Activated naive CD4-positive, alpha-beta T cell (primary cell): ENCODE measurements at places on chromosomes 16 and 17.
A peak's percentile ranks its signal among the peaks of the same experiment; 100 is the strongest.

DNA sequence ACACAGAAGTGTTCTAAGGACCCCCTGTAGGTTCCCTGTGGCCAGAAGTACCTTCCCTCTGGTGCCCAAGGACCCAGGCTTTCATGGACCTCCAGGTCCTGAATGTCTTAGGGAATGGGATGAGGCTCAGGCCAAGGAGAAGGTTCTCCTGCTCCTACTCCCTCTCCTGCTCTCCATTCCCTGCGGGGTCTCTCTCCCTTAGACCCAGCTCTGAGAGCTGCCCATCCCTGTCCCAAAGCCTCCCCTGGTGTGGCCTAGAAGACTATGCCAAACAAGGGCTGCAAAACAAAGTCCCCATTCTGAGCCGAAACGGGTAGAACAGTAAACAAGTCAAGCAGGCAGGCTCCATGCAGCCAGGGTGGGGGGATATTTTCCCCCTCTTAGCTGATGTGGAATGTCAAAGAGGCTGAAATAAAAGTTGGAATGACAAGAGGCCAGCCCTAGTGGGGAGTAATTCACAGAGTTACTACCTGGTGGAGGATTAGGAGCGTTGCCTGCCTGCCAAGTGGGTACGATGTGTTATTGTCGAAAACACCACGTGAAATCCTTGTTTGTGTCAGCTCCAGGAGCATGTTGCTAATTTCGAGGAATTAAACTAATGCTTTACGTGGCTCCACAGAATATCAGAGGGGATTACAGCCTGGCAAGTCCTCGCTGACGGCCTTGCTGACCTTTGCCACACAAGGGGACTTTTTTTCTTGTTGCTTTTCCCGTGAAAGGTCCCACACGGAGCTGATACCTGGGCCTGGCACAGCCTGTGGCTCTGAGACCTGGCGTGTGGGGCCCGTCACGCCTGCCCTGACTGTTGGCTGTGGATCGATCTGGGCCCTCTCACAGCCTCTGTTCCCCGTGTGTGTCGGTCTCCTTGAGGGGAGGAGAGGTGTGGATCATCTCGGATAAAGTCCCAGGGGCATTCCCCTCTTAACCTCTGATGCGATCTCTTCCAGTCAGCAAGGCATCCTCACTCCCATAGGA lies 2.9 kb downstream of the WFIKKN2 start:
- no peak for DNase-seq

GRCh38 chr16:27223701-27224100 lies 20.4 kb downstream of the KDM8 start:
- DNase-seq: no peak

DNA sequence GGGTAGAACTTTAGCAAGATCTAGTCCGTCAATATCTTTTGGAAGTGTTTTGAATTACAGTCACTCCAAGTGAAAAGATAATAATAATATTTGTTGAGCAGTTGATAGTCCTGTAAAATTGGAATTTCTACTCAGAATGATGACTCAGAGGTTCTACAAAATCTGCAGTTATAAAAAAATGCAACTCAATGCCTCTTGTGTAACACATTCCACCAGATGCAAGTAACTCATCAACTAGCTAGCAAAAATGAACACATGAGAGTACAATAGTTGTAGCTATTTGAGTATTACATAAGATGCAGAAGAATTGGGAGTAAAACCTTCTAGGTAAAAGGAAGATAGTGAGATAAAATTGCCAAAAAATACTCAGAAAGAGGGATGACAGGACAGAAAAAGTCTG lies 177.2 kb downstream of the CDH8 start:
- no peak for DNase-seq

DNA sequence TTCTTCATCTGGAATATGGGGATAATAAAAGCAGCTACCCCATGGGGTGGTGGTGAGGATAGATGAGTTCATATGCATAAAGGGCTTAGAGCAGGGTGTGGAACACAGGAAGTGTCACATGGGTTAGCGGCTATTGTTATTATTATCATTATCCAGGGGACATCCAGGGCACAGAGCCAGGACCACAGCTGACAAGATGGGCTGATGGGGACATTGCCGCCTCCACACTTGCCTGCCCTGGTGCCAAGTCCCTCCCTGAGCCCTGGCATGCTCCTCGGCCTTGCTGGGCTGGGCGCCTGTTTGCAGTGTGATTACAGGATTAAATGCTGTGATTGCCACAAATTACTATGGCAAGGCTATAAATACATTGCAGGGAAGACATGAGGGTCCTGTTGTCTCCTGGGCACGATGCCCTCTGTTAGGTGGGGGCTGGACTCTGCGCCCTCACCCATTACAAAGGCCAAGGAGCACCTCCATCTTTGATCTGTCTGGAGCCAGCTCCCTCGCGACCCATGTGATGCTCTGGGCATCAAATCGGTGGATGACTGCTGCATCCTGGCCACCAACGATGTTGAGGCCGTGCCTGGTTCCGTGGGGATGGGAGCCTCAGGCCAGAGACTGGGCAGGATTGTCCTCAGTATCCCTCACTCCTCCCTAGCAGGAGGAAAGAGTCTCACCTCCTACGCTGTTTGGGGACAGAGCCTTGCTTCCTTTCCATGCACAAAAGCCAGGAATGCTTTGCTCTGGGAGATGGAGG lies 43.2 kb downstream of the PIMREG start:
- no peak for DNase-seq

- DNase-seq: peak; percentile 81
Measured at GRCh38 chr16:3099732-3100499, 822 bp upstream of the ZSCAN10 start.

- no peak for DNase-seq
Measured at GRCh38 chr17:47301831-47302230, 21.9 kb upstream of the EFCAB13 start.

- DNase-seq: no peak
Measured at GRCh38 chr17:19308398-19308797, 54.1 kb downstream of the B9D1 start.

DNA sequence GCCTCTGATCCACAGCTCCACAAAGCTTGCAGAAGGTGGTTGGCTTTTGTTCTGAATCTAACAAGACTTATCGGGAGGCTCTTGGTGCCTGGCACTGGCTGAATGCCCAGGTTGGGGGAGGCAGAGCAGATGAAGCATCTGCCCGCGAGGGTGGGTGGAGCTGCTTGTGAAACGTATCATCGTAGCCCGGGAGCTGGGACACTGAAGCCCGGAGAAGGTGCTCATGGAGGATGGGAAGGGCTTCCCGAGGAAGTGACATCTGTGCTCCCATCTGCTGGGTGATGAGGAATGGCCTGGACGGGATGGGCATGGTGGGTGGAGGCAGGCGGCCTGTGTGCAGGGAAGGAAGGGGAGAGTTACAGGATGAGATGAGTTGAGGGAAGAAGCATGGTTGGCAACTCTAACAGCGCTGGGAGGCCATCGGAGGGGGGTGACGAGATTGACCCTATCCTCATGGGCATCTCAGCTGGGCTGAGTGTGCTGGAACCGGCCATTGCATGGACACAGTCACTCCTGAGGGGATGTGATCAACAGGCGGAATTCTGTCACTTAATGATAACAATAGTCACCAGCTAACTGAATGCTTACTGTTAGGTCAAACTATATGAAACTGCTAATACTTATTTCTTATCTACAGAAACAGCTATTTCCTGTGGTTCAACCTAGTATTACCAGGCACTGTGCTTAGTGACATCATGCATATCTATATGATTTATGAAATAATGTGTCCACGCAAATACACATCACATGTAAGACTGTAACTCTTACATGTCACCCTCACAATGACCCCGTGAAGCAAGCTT lies 102.7 kb downstream of the ABCC6 start:
- no peak for DNase-seq

DNA sequence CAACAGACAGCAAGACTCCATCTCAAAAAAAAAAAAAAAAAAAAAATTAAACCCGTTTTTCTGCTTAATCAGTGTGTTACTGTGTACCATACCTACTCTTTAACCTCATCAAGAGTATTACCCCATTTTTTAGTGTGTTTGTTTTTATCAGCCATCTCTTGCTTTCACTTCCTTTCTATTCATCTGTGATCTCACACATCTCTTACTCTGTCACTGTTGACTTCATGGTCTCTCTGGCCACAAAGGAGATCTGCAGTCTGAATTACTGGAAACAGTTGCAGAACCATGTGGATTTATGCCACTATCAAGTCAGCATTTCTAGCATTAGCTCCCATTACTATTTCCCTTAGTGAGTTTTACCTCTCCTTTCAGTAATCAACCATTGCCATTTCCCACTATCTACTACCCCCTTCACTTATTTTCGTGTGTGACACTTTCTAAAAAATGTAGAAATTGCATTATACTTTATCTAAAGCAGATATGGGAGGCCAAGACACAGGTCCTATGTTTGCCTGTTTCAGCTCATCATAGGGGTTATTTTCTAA lies 20.1 kb downstream of the NDEL1 start:
- no peak for DNase-seq

DNA sequence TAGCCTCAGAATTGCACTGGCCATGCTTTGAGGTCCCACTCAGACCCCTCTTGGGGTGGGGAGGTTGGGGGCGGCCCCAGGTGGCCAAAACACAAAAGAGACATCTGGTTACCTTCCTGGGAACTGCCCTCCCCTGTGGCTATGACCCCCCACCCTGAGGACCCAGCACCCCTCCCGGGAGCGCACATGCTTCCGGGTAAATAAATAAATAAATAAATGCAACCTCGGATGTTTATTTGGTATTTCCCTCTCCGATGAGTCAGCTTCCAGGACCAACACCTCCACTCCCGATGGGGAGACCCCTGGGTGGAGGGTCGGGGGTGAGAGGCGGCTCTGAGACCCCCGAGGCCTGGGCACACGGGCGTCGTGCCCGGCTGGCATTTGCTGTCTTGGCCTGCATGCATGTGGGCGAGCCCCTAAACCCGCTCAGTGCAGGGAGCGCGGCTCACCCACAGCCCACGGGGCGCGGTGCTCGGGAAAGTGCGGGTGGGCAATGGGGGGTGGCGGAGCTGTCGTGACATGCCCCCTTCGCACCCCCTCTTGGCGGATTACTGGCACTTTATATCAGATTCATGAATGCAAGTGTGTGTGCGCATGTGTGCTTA lies 84.3 kb upstream of the CREBBP start:
- no peak for DNase-seq

- no peak for DNase-seq
Measured at GRCh38 chr16:88651989-88652761, 1.3 kb upstream of the CYBA start.

- DNase-seq: no peak
Measured at GRCh38 chr17:41406205-41406604, 8.8 kb upstream of the KRT31 start.

- DNase-seq: no peak
Measured at GRCh38 chr16:30068750-30069610, 3.4 kb downstream of the ALDOA start.

DNA sequence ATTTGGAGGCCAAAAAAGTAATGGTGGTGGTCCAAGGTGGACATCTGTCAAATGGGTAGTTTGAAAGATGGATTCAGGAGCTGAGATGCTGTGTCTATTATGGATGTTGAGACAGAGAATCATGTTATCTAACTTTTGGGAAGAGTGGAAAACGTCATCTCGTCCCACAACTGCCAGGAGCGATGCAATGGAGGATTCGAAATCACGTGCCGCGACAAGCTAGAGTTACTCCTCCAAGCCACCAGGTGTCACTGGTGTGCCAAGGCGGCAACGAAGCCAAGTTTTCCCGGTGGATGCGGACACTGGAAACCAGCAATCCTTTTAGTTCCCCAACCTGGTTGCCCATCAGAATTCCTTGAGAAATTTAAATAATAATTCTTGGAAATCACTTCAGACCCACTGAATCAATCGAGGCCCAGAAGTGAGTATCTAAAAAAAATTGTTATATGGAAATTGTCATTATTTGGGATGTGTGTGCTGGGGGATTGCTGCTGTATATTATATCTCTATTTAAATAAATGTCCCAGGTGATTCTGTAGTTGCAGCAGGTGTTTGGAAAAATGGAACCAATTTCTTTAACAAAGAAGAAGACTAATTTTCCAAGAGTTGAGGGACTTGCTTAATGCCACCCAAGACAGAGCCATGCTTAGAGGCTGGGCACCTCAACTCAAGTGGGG lies 206.1 kb downstream of the HAPSTR1 start:
- no peak for DNase-seq

DNA sequence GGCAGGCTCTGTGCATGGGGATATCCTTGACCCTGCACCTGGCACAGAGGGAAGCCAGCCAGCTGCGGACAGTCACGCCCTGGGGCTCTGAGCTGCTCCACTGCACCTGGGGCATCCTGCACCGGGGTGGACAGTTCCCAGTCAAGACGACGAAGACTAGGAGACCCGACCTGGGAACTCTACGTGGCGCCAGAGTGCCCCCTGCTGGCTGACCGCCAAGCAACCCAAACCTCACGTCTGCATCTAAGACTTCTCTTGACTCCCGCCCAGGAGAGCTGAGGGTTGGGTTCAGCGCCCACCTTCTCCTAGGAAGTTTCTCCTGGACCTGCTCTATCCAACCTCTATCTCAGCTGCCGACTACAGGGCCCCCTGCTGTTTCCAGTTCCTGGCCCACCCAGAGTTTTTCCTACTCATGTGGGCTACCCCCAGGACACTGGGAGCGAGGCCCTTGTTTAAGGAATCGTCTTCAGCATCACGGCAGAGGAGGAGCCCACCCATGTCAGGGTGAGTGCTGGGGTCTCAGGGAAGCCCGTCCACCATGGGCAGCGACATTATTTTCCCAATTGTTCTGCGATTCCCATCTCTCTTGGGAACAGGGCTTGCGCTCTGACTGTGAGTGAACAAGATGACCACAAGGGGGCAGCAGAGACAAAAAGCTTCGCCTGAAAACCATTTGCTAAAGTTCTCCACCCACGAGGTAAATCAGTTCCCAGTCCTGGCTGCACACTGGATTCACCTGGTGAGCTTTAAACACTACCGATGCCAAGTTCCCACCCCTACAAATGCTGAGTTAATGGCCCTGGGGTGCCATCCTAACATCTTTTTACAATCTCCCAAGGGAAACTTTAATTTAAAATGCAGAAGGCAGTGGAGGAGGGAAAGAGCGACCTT lies 29.3 kb downstream of the TLE7 start:
- peak; percentile 17 for DNase-seq

DNA sequence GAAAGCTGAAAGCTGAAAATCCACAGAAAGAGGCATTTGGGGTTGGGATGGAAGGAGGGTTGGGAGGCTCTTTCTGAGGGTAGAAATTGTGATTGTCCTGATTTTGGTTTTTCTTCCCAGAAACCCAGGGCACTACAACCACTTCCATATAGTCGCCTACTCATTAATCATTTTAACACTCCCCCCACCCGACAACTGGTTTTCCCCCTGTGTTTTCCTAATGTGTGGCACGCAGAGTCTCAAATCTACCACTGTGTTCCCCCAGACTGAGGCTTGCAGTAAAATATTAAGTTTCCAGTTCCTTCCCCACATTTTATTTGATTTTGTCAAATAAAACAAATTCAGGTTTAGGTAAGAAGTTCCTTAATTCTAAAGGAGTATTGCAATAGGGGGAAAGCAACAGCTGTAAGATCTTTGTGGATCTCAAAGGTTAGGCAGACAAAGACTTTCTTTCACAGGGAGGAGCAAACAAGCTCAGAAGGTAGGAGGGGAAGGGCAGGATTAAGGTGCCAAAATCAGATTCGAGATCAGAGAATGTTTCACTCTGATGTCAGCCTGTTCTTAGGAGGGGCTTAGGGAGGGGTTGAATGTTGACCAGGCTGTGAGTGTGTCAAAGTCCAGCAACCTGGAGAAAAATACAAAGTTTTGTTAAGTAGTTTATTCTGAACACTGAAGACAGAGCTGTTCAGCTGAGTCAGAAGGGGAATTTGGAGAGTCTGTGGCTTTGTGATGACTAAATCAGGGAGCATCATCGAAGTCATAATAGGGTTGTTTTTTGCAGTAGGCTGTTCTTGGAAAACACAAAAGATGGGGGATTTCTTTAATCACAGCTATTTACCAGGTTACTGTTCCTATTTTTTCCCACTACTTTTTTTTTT lies 3.6 kb downstream of the ZNF267 start:
- DNase-seq: no peak

GRCh38 chr17:42132941-42133340 lies 10.3 kb downstream of the HSPB9 start:
- DNase-seq: no peak
